ENCODE measurements at places on chromosomes 6 and 20.

DNA sequence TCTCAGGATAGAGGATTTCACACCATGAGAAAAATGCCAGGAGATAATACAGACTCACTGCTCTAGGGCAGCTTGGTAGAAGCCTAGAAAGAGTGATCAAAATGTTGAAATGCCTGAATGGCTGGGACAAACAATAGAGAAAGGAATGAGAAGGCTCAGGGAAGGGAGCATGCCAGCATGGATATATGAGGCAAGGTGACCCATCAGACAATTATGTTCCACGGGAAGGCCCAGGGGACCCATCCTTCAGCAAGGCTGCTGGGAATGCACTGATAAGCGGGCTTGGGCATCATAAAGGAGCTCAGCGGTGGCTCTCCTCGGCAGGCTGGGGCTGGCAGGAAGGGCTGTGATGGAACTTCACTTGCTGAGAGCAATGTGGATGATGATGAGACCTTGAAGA, 12.2 kb downstream of the HEBP2 start:
- DNase-seq: no peak

- no peak for DNase-seq
Observed at GRCh38 chr6:103729658-103730057, 1130.1 kb downstream of the HACE1 start.

DNA sequence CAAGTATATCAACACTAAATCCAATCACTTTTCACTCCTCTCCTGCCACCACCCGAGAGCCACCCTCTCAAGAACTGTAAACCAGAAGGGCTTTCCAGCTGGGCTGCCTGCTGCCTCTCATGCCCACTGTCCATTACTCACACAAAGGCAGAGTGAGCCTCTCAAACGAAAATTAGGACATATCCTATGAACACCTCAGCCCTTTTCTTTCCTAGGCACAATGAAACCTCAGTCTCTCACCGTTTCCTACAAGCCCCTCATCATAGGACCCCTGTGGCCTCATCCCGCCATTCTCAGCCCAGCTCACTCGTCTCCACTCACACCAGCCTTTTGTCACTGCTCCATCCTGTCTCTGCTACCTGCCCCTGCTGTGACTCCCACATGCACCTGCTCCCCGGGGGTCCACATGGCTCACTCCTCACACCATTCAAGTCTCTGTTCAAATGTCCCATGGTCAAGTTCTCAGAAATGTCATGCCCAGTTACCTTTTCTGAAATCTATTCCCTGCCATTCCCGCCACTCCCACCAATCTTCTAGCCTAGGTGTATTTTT, 7.4 kb downstream of the HLA-F start:
- no peak for DNase-seq

DNA sequence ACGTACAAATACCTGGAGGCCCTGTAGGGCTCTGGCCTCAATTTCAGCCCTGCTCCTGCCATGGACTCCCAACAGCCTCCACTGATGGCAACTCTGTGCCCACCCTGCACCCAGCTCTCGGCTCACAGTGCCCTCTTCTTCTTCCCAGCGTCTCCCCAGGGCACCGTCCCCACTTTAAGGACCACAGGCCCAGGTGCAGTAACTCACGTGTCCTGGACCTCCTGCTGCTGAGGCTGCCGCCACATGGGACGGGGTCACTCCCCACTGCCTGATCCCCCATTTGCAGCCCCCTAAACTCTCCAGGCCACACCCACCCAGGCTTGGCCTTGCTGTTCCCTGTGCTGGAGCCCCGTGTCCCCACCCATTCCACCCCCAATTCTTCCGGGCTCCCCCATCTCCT, 223.4 kb downstream of the PREX1 start:
- no peak for DNase-seq

GRCh38 chr20:16027686-16028085, 545.6 kb downstream of the KIF16B start:
- no peak for DNase-seq

DNA sequence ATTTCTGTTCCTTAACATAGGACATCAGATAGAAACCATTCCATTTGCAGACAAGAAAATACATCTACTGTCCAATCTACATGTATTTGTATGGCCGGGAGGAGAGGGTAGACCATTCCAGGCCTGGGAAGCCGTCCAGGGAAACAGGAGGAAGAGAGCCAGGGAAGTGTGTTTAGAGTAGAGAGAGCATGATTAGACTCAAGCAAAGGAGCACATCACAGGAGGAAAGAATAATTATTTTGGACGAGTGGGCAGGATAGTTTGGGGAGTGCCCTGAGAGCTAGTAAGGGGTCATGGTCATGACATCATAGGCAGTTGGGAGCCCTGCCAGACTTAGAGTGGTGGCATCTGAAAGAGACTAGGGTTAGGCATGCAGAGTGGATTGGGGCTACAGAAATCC, 250.0 kb downstream of the HIVEP2 start:
- no peak for DNase-seq

DNA sequence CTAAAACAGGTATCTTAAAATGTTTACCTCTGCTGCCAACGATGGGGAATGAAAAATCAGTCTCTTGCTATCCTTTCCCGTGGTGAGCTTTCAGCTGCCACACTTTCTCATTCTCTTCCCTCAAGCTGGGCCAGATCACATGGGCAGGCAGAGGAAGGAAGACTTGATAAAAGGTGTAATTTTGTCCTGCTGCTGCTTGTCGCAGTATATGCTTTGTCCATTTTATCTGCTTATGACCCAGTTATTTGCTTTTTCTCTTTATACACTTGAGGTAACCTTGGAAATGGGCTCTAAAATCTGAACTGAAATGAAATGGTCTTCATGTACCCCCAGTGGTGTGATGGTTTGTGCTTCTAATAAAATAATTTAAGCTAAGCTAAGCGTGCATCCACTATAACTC, 695.9 kb upstream of the FLRT3 start:
- DNase-seq: no peak

GRCh38 chr6:65531533-65531932, 175.5 kb downstream of the EYS start:
- DNase-seq: no peak
